Lung (tissue), 17 donors: ENCODE measurements at places on chromosomes 6 and 20. TPM values are rescaled to one million over a fixed set of nuclear protein-coding genes. Genes with fewer than 3 reads are reported as not detected.

- H3K36me3 ChIP-seq: peaks cover 29% of the 10 kb centered on the region
- H3K27ac ChIP-seq: no peak overlapping the region
- H3K4me3 ChIP-seq: no peak overlapping the region
These were observed 17.8 kb downstream of the STX16 start for GRCh38 chr20:58668901-58669286.

DNA sequence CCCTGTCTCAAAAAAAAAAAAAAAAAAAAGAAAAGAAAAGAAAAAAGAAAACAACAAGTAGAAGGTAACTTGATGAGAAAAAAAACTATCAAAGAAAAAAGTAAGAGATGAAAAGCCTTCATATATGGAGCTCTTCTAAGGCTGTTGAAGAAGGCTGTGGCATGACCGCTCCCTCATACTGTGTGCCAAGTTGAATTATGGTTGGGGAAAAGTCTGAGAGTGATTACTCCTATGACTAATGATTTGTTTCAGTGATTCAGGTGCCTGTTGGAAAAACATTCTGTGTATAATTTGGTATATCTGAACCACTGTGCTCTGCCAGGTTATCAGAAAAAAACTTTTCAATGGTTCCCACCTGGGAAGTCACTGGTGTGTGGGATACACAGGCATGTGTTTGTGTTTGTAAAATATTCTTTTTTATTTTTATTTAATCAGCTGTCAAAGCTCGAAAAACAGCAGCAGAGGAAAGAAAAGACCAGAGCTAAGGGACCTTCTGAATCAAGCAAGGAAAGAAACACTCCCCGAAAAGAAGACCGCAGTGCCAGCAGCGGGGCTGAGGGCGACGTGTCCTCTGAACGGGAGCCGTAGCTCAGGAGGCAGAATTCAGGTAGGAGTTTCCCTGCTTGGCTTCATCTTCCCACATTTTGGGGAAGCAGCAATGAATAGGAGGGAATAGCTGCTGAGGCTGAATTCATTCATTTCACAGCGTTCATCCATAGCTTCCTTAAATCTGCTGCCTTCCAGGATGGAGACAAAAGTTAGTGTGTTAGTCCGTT lies 69.7 kb upstream of the SCP2D1 start:
- H3K27me3 ChIP-seq: no peaks in the 10 kb centered on the region
- H3K36me3 ChIP-seq: peaks cover 13% of the 10 kb centered on the region
- DNase-seq: no peak
- peaks cover 9% of the 10 kb centered on the region for H3K4me1 ChIP-seq
- H3K27ac ChIP-seq: no peak overlapping the region
- H3K4me3 ChIP-seq: no peak overlapping the region

- no peaks in the 10 kb centered on the region for H3K27me3 ChIP-seq
- DNase-seq: peak; percentile 93
- H3K4me1 ChIP-seq: peaks cover 12% of the 10 kb centered on the region
- H3K27ac ChIP-seq: peak overlapping the region; percentile 99
These were observed 699 bp upstream of the HSPA1B start for GRCh38 chr6:31826793-31827285.

DNA sequence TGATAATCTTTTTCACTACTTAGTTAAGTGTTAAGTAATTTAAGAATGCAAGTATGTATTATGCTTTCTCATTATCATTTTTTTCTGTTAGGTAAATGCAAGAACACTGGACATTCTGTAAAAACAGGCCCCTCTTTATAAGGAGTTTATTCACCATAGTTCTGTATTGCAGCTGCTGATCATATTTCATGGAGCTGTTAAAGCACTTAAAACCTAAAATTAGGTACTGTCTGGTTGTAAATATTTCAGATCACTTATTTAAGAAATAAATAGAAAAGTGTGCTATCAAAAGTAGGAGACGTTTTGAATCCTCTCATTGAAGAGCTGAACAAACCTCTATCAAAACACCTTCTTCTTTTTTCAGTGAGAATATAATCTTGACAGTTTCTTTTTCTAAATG lies 3.9 kb downstream of the EYA4 start:
- H3K27me3 ChIP-seq: peaks cover 59% of the 10 kb centered on the region
- peak; percentile 32 for DNase-seq
- H3K27ac ChIP-seq: no peak overlapping the region

DNA sequence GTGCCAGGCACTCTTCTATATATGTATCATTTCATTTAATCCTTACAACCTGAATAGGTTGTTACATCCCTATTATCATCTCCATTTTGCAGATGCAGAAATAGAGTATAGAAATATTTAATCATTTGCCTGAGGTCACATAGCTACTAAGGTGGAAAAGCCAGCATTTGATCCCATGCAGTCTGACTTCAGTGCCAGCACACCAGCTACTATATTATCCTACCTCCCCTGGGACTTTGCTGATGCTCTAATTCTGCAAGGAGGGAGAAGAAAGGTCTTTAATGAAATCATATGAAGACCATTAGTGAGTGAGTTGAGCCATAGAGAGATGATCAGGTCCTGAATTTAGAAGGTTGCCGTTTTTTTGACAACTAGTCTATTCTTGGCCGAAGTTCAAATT lies 53.7 kb downstream of the TOP1 start:
- peaks cover 10% of the 10 kb centered on the region for H3K4me1 ChIP-seq
- H3K27me3 ChIP-seq: no peaks in the 10 kb centered on the region
- no peak overlapping the region for H3K4me3 ChIP-seq
- no peak overlapping the region for H3K27ac ChIP-seq

DNA sequence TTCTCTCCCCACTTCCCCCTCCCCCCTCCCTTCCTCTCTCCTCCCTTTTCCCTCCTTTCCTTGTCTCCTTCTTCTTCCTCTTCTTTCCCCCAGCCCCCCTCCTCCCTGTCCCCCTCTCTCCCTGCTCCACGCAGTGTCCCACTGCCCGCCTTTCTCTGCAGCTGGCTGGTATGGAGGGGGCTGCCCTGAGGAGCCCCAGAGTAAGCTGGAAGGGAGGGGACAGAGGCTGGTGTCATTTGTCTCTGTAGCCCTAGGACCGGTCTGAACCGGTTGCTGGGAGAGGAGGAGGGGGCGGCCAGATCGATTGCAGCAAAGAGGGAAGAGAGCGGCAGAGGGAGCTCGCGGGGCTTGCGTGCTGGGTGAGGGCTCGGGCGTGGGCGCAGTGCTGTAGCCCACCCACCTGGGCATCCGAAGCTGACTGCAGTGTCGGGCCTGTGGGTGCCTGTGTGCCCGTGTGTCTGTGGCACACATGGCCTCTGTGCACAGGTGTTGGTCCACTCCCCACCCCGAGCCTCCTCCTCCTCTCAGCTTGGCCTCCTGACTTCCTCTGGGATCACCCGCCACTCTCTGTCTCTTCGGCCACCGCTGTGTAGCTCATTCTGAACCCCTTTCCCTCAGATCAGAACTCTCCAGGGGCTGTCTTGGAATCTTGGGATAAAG lies 50.6 kb downstream of the SRC start:
- peak; percentile 89 for DNase-seq
- H3K27me3 ChIP-seq: no peaks in the 10 kb centered on the region

- H3K36me3 ChIP-seq: no peaks in the 10 kb centered on the region
- no peak overlapping the region for H3K4me3 ChIP-seq
- no peak overlapping the region for H3K27ac ChIP-seq
- no peak for DNase-seq
- H3K27me3 ChIP-seq: no peaks in the 10 kb centered on the region
These were observed 8.1 kb downstream of the NOL4L start for GRCh38 chr20:32577023-32577422.

Gene ZFP57
- 0.01 TPM for polyA plus RNA-seq

Gene LAMP5
- polyA plus RNA-seq: 0.15 TPM

Gene SOX18
- 26.9 TPM for polyA plus RNA-seq

Gene SLC26A8
- polyA plus RNA-seq: 0.20 TPM

DNA sequence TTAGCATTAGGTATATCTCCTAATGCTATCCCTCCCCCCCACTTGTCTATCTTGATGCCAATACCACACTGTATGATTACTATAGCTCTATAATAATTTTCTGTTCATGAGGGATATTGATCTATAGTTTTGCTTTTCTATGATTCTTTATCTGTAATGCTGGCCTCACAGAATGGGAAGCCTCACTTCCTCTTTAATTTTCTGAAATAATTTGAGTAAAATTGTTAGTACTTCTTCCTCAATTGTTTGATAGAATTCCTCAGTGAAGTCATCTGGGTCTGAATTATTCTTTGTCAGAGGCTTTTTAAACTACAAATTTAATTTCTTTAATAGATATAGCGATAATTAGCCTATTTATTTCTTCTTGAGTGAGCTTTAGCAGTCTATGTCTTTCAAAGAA lies 31.2 kb downstream of the SIRPD start:
- no peak overlapping the region for H3K27ac ChIP-seq
- no peaks in the 10 kb centered on the region for H3K27me3 ChIP-seq
- H3K36me3 ChIP-seq: no peaks in the 10 kb centered on the region

DNA sequence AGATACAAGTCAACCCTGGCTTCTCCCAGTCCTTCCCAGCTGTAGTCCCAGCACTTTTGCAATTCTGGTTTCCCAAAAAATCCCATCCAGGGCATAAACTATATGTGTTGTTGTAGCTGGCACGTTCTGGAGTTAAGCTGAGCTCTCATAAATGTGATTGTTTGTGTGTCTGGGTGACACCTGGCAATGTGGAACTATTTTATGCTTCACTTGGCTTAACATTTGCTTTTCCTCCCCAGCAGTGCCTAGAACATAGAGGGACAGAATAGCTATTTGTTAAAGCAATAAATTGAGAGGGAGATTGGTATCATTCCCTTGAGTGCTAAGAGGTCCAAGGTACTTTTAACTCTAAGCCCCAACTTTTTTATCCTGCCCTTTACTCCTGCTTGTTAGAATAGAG lies 575.9 kb upstream of the NOX3 start:
- no peak for DNase-seq
- H3K4me3 ChIP-seq: no peak overlapping the region
- H3K4me1 ChIP-seq: no peaks in the 10 kb centered on the region
- H3K27ac ChIP-seq: no peak overlapping the region
- no peaks in the 10 kb centered on the region for H3K27me3 ChIP-seq

GRCh38 chr6:32413427-32414047 lies 6.6 kb upstream of the BTNL2 start:
- peak; percentile 72 for DNase-seq
- H3K27me3 ChIP-seq: peaks cover 26% of the 10 kb centered on the region
- H3K4me1 ChIP-seq: no peaks in the 10 kb centered on the region
- H3K27ac ChIP-seq: no peak overlapping the region

Gene SOBP
- 1.6 TPM for polyA plus RNA-seq

GRCh38 chr20:21102603-21103311 lies 3.4 kb downstream of the LINC00237 start:
- peaks cover 98% of the 10 kb centered on the region for H3K27me3 ChIP-seq
- no peak overlapping the region for H3K4me3 ChIP-seq
- DNase-seq: peak; percentile 32

DNA sequence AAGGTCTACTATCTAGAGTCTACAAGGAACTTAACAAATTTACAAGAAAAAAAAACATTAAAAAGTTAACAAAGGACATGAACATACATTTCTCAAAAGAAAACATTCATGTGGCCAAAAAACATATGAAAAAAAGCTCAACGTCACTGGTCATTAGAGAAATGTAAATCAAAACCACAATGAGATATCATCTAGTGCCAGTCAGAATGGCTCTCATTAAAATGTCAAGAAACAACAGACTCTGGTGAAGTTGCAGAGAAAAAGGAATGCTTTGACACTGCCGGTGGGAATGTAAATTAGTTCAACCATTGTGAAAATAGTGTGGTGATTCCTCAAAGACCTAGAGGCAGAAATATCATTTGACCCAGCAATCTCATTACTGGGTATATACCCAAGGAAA lies 48.3 kb downstream of the OGFRL1 start:
- DNase-seq: no peak
- no peaks in the 10 kb centered on the region for H3K27me3 ChIP-seq
- no peak overlapping the region for H3K27ac ChIP-seq
- H3K36me3 ChIP-seq: no peaks in the 10 kb centered on the region

DNA sequence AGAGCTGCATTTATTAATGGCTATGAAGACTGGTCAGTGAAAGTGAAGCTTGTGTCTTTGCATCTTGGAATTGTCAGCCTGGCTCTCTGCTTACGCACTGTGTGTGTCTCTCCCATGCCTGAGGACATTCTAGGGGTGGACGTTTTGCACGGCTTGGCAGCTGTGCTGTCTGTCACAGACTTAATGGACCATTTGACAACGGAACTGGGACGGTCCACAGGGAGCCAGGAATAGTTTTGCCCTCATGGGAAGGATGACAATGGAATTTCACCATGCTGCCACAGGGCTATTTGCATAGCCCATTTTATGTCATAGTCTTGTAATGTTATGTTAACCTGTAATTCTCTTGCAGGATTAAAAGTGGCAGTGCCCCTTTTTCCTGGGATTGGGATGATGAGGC lies 44.7 kb downstream of the OR2B6 start:
- DNase-seq: no peak
- no peaks in the 10 kb centered on the region for H3K4me1 ChIP-seq
- H3K27me3 ChIP-seq: no peaks in the 10 kb centered on the region
- H3K27ac ChIP-seq: no peak overlapping the region
- no peak overlapping the region for H3K4me3 ChIP-seq

- DNase-seq: no peak
- H3K36me3 ChIP-seq: peaks cover 16% of the 10 kb centered on the region
- no peak overlapping the region for H3K4me3 ChIP-seq
- H3K27me3 ChIP-seq: no peaks in the 10 kb centered on the region
- no peaks in the 10 kb centered on the region for H3K4me1 ChIP-seq
These were observed 147.8 kb downstream of the ZMYND8 start for GRCh38 chr20:47208534-47209174.

DNA sequence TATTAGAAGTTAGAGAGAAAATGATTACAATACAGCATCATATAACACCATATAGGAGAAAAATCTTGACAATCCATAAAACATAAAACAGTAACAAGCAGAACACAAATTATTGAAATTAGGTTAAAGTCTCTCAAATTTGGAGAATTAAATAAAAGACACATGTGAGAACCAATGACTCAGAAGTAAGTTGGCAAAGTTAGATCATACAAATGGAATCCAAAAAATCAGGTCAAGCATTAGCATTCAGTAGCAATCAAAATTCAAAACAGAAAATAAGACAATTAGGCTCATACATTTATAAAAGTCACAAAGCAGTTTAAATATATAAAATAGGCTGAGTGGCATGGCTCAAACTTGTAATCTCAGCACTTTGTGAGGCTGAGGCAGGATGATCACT lies 775.6 kb downstream of the PHF3 start:
- no peaks in the 10 kb centered on the region for H3K4me1 ChIP-seq
- H3K27me3 ChIP-seq: no peaks in the 10 kb centered on the region
- no peak overlapping the region for H3K27ac ChIP-seq
- H3K4me3 ChIP-seq: no peak overlapping the region
- no peaks in the 10 kb centered on the region for H3K36me3 ChIP-seq
- DNase-seq: no peak

GRCh38 chr20:316316-317068 lies 8.9 kb upstream of the SOX12 start:
- no peak overlapping the region for H3K27ac ChIP-seq
- H3K27me3 ChIP-seq: no peaks in the 10 kb centered on the region
- H3K36me3 ChIP-seq: peaks cover 4% of the 10 kb centered on the region
- no peaks in the 10 kb centered on the region for H3K4me1 ChIP-seq

- no peak for DNase-seq
- no peak overlapping the region for H3K27ac ChIP-seq
- no peak overlapping the region for H3K4me3 ChIP-seq
- H3K36me3 ChIP-seq: peaks cover 33% of the 10 kb centered on the region
- H3K4me1 ChIP-seq: peaks cover 4% of the 10 kb centered on the region
- H3K27me3 ChIP-seq: no peaks in the 10 kb centered on the region
These were observed 6.5 kb downstream of the FAM8A1 start for GRCh38 chr6:17606606-17607005.

GRCh38 chr6:157961832-157962575 lies 19.7 kb upstream of the SYNJ2 start:
- no peak for DNase-seq
- no peaks in the 10 kb centered on the region for H3K36me3 ChIP-seq
- H3K4me1 ChIP-seq: no peaks in the 10 kb centered on the region
- no peak overlapping the region for H3K27ac ChIP-seq
- H3K27me3 ChIP-seq: no peaks in the 10 kb centered on the region
